ENCODE measurements at places on chromosomes 4 and X. TPM values are rescaled to one million over a fixed set of nuclear protein-coding genes. Genes with fewer than 3 reads are reported as not detected.

DNA sequence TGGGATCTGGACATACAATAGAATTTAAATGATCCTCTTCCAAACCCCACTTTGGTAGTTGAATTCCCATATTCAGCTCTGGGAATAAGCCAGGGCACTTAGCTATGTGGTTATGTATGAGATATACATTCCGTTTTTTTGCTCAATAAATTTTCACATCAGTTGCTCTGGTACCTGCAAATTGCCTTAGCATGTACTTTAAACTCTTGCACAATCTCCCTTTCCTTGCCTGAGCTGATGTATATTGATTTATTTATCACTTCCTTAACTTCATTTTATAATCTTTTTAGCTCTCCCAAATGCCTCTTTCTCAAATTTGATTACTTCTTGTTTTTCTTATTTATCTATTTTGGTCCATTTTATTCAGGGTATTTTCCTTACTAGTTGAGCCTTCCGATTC lies 90.1 kb upstream of the AGA start:
- DNase-seq: no peak
- H3K27ac ChIP-seq: no peak overlapping the region
- H3K4me1 ChIP-seq: no peaks in the 10 kb centered on the region
- no peaks in the 10 kb centered on the region for H3K27me3 ChIP-seq
- H3K36me3 ChIP-seq: no peaks in the 10 kb centered on the region

- no peak for DNase-seq
- H3K36me3 ChIP-seq: no peaks in the 10 kb centered on the region
- H3K27me3 ChIP-seq: no peaks in the 10 kb centered on the region
- H3K27ac ChIP-seq: no peak overlapping the region
- no peak overlapping the region for H3K4me3 ChIP-seq
Observed at GRCh38 chrX:47991263-47992094, 12.3 kb downstream of the ZNF182 start.

GRCh38 chr4:24471486-24472160 lies 112.7 kb downstream of the DHX15 start:
- peaks cover 32% of the 10 kb centered on the region for H3K4me1 ChIP-seq
- H3K27ac ChIP-seq: no peak overlapping the region
- peaks cover 23% of the 10 kb centered on the region for H3K27me3 ChIP-seq
- peak overlapping the region; percentile 51 for H3K4me3 ChIP-seq
- H3K36me3 ChIP-seq: no peaks in the 10 kb centered on the region

DNA sequence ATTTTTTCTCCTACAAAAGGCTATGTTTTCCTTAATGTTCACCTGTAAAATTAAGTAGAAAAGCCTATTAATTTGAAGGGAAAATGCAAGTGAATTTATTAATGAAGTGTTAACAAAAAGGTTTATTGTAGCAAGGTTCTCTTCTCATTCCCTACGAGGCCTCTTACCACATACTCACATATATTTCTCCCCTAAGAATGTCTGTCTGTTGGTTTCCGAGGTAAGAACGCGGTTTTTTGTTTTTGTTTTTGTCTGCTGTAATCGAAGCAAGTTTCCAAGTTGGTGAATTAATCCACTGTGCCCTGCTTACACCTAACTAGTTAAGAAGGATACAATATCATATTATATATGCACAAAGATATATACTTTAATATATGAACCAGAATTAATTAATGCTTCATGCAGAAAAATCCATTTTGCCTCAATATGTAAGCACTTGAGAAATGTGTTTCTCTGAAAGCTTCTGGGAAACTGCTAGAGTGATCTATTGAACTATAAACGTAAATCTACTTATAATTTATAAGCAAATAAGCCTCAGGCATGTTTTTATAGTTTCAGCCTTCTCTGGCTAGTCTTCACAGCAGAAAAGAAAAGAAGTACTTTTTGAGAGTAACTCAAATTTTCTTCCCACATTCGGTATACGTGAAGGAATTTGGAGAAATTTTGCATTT lies 120.8 kb downstream of the EGF start:
- no peak overlapping the region for H3K4me3 ChIP-seq
- no peak overlapping the region for H3K27ac ChIP-seq
- H3K27me3 ChIP-seq: peaks cover 61% of the 10 kb centered on the region
- H3K36me3 ChIP-seq: no peaks in the 10 kb centered on the region

Gene FSTL5
- 0.42 TPM for polyA plus RNA-seq

- no peak for DNase-seq
- H3K27ac ChIP-seq: no peak overlapping the region
- peaks cover 19% of the 10 kb centered on the region for H3K27me3 ChIP-seq
Observed at GRCh38 chrX:41553688-41554087, 106.5 kb downstream of the NYX start.

GRCh38 chrX:78708262-78708661 lies 39.3 kb upstream of the LPAR4 start:
- DNase-seq: no peak
- no peaks in the 10 kb centered on the region for H3K27me3 ChIP-seq
- no peaks in the 10 kb centered on the region for H3K36me3 ChIP-seq
- no peak overlapping the region for H3K27ac ChIP-seq

Gene UBE2D3
- 275 TPM for polyA plus RNA-seq

Gene RTL5
- 28.6 TPM for polyA plus RNA-seq

- no peaks in the 10 kb centered on the region for H3K27me3 ChIP-seq
- H3K36me3 ChIP-seq: no peaks in the 10 kb centered on the region
- H3K4me3 ChIP-seq: no peak overlapping the region
- H3K27ac ChIP-seq: no peak overlapping the region
Observed at GRCh38 chr4:177862541-177863176, 420.4 kb upstream of the AGA start.

Gene IRS4
- 2.5 TPM for polyA plus RNA-seq

Measured in left lung (tissue), 14 donors.